ENCODE measurements at places on chromosomes 2 and 18. TPM values are rescaled to one million over a fixed set of nuclear protein-coding genes. Genes with fewer than 3 reads are reported as not detected.

Gene KANSL1L
- total RNA-seq, result 7.1 TPM

Gene IL1A
- total RNA-seq, result not detected

Gene SGO2
- total RNA-seq, result 0.98 TPM

Gene VIL1
- 31.1 TPM for total RNA-seq

Gene UPP2
- total RNA-seq, result 36.4 TPM

Gene M1AP
- not detected for total RNA-seq

Gene MDH1B
- total RNA-seq, result not detected

Gene PTPN4
- total RNA-seq, result 19.9 TPM

Gene UGT1A10
- total RNA-seq, result not detected

Gene KIF1A
- 0.83 TPM for total RNA-seq

Gene PROKR1
- not detected for total RNA-seq

Gene CCDC74A
- total RNA-seq, result 0.56 TPM

Gene PRKAG3
- total RNA-seq, result not detected

Gene ANKRD29
- total RNA-seq, result 0.55 TPM

Gene CHST9
- 8.2 TPM for total RNA-seq

Gene ALPP
- total RNA-seq, result not detected

Gene MC2R
- not detected for total RNA-seq

Gene SLC14A1
- 0.49 TPM for total RNA-seq

Gene SOX11
- total RNA-seq, result not detected

Gene NT5C1B
- not detected for total RNA-seq

Gene UGT1A4
- 1,011 TPM for total RNA-seq

Gene POTEF
- not detected for total RNA-seq

Gene PREB
- 53.7 TPM for total RNA-seq

Gene SLC23A3
- 2.7 TPM for total RNA-seq

Gene AOX1
- total RNA-seq, result 575 TPM

Gene MAP3K19
- total RNA-seq, result not detected

Gene REG3A
- total RNA-seq, result not detected

Gene ZC3H8
- 28.4 TPM for total RNA-seq

Gene RUFY4
- not detected for total RNA-seq

Gene CNDP1
- total RNA-seq, result 23.6 TPM

Gene SERPINB2
- total RNA-seq, result not detected

Gene KIF5C
- total RNA-seq, result 0.74 TPM

Gene PER2
- 4.9 TPM for total RNA-seq

Gene NGEF
- 20.8 TPM for total RNA-seq

Gene FRZB
- total RNA-seq, result 0.92 TPM

Gene INHBB
- total RNA-seq, result 10.0 TPM

Gene GPC1
- total RNA-seq, result 29.8 TPM

Gene CLEC4F
- not detected for total RNA-seq

Gene SCN3A
- not detected for total RNA-seq

Gene NEU4
- 41.8 TPM for total RNA-seq

Gene TYMS
- total RNA-seq, result 8.1 TPM

Gene CABLES1
- total RNA-seq, result 7.4 TPM

Gene TTR
- 1,281 TPM for total RNA-seq

Gene HOXD13
- total RNA-seq, result not detected

Measured in right lobe of liver (tissue), 6 donors.